ENCODE measurements at places on chromosomes 7 and 10.

DNA sequence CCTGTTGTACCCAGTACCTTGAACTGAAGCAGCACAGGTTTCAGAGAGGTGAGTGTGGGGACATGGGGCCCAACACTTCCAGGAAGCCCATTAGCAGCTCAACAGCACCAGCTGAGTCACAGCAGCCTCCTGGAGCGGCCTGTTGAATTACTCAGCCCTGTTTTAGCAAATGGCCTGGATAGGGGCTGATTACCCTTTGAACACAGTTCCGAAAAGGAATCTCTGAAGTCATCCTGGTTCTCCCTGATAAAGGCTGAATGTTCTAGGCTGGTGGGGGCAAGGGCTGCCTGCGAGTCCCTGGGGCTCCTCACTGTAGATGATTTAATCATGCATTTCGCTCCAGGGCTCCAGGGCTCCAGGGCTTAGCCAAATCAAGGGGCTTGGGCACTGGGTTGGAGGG, 287.5 kb downstream of the GRID1 start:
- DNase-seq, result no peak

GRCh38 chr7:100680576-100681271, 7.2 kb downstream of the GNB2 start:
- DNase-seq, result no peak

GRCh38 chr10:16392531-16393069, 44.2 kb upstream of the PTER start:
- DNase-seq, result no peak

- DNase-seq, result no peak
Measured at GRCh38 chr7:28140979-28141378, 39.6 kb downstream of the JAZF1 start.

- DNase-seq, result no peak
Measured at GRCh38 chr10:6037422-6037821, 24.7 kb downstream of the IL2RA start.

- DNase-seq, result no peak
Measured at GRCh38 chr7:36746347-36746746, 22.1 kb upstream of the AOAH start.

DNA sequence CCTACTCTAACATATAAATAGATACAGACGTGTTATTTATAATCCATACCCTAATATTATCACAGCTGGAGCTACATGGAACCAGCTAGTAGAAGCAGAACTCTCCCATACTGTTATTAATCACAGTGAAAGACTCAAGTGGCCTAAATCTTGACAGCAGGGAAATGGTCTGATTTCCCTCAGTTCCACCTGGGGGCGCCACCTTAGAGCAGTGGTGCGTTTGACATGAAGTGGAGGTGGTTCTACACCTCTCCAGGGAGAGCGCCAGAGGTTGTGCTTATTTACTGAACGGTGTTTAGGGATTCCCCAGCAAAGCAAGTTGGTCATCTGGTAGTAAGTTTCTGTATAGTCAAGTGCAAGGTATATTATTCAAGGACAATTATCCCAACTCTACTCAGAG, 17.6 kb downstream of the DNTT start:
- DNase-seq, result no peak

DNA sequence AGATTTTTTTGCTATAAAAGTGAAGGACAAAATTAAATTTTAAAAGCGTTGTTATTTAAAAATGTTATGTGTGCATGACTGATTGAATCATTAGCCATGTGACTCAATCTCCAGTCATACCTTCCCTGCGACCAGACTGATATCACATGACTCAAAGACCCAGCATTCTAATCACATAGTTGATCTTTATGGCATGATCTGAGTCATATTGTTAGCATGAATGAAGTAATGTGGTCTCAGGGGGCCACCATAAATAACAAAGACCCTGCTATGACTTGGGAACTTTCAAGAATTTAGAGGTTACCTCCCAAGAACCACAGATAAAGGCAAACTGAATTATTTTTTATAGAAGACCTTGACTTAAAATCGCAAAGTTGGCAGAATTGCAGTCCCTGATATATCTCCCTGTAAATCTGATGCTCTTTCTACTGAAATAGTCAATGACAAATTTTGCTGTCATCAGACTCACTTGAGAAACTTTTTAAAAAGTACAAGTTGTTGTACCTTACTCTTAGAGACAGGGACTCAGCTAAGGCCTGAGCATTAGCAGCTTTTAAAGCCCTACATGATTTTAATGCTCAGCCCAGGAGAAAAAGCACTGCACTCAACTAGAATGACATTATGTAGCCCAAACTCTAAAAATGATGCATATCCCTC, 717.3 kb downstream of the XPNPEP1 start:
- DNase-seq, result no peak

- no peak for DNase-seq
Measured at GRCh38 chr10:124477614-124478363, 16.2 kb downstream of the LHPP start.

DNA sequence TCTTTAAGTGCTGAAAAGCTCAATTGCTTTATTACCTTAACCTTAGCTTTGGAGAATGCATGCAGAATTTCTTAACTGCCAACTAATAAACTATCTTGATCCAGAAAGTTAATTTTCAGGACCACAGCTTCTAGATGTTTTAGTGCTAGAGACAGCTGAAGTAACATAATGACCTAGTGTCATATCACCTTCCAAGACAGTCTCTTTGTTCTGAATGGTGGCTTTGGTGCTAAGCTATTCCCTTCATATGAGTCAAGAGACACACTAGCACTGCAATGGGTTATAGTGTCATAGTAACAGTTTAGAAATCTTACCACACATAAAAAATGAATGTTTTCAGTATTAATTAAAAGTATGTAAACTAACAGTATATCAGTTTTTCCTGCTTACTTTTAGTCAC, 115.4 kb upstream of the LRRN3 start:
- DNase-seq, result no peak

DNA sequence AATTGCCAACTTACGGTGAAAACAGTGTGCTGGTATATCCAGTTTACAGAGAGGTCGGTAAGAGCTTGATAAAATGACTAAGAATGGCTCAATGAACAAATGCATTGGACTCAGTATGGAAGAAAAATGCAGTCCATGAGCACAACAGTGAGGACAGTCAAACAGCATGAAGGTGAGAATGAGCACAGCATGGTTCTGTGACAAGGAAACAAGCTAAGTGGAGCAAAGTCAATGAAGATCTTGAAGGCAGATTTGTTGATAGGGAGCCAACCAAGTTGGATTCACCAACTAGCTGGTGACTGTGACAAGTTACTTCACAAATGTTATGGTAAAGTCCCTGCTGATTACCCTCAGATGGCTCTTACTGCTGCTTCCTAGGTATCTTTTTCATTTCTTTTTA, 75.9 kb downstream of the SHOC2 start:
- no peak for DNase-seq

DNA sequence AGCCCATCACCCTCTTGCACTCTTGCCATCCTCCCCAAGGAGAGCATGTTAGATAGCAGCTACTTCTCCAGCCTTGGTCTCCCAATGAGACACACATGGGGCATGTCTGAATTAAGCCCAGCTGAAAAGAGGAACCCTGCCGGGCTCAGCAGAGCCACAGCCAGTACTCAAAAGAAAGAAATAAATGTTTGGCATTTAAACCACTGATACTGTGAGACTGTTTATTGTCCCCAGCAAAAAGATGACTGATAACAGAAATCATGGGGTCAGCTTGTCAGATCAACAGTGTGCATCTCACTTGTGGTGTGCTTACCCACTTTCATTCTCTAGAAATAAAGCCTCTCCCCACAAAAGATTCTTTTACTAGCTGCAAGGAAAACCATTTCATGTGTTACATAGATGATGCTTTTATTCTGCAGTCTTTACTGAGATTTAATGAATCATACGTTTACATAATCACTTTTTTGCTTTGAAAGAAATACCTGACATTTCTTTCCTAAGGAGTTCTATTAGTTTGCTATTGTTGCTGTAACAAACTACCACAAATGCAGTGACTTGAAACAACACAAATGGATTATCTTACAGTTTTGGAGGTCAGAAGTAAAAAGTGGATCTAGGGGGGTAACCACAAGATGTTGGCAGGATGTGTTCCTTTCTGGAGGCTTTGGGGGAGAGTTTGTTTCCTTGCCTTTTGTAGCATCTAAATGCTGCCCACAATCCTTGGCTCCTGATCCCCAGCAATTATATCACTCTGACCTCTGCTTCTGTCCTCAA, 20.9 kb downstream of the ANKRD7 start:
- DNase-seq, result no peak

GRCh38 chr7:94418851-94419250, 24.2 kb downstream of the COL1A2 start:
- no peak for DNase-seq

DNA sequence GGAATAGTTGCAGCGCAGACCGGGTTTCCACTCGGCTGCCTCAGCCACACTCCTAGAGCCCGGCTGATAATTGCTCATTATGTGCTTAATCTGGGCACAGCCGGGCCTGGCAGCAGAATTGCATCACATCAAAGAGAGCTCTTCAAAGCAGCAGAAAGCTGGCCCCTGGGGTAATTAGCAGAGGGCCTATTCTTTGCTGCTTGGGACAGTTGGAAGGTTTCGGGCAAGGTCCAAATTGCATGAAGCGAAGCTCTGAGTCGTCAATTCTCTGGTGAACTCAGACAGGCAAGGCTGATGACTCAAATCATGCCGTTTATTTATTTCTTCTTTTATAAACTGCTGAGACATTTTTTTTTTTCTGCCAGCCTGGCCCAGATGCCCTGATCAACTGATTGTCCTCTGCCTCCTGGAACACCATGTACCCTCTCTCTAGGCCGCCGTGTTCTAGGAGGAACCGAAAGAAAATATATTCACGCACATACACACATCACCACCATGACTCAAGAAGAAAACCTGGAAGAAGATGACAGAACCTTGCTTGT, 242.2 kb downstream of the RAB11FIP2 start:
- no peak for DNase-seq

- DNase-seq, result no peak
Measured at GRCh38 chr10:58293989-58294388, 25.0 kb downstream of the CISD1 start.

- no peak for DNase-seq
Measured at GRCh38 chr10:49278497-49278981, 20.4 kb upstream of the C10orf71 start.

DNA sequence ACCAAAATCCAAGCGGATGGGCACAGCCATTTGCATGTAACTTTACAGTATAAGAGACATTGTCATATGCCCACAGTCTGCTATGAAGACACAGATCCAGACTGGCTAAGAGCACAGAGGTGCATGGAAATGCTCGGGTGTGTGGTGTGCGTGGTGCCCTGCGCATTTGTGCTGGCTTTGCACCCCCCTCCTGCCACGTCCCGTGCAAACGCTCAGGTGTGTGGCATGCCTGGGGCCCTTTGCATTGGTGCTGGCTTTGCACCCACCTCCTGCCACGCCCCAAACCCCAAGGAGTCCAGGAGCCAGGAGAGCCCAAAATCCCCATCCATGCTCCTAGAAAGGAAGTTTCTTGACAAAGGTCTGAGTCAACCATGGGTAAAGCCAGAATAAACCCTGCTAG, 306.2 kb downstream of the PTPRN2 start:
- DNase-seq, result no peak

- DNase-seq, result no peak
Measured at GRCh38 chr7:111380945-111381344, 181.3 kb downstream of the IMMP2L start.

DNA sequence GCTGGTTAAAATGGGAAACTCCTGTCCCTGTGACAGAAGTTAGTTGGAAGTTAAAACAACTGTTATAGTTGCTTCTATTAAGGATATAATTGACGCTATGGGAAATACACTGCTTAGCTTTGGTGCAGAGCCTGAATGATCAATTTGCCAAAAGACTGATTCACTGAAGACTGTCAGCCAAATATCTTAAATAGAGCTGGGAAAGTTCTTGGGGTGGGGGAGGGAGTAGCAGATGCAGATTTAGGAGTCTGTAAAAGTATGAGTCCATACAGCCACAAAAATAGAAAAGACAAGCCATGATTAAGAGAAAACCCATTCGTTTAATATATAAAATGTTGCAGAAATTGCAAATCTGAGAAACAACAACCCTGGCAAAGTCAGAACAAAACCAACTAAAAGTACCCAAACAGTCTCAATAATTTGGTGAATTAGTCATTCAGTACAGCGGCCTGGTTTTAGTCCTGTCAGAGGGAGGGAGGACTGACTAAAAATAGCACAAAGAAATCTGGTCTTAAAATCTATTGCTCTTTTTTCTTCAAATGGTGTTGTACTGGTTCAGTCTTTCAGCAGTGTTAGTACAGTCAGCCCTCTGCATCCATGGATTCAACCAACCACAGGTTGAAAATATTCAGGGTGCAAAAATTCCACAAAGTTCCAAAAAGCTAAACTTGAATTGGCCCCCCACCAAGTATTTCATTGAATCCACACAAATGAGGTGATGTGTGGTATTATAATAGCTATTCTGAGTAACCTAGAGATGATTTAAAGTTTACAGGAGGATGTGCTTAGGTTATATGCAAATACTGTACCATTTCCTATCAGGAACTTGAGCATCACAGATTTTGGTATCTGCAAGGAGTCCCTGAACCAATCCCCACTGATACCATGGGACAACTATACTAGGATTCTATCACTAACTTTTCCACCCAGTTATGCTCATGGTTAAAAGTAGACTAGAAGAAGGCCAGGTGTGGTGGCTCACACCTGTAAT, 30.0 kb downstream of the STK17A start:
- no peak for DNase-seq

- DNase-seq, result no peak
Measured at GRCh38 chr10:78821052-78821451, 247.7 kb upstream of the ZMIZ1 start.

DNA sequence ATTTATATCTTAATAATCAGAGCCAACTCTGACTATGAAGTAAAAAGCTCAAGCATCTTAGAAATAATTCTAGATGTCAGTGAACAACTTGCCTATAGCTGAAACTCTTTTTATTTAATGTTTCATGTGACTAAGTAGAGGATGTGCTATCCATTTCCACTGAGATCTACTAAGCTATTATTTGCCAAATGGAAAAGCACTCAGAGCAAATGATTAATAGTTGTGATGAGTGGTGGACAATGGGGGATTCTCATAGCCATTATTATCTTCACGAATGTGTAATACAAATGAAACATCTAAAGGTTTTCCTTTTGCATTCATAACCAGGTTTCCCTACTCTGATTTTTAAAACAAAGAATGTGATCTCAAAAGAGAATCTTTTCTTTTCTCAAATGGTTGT, 126.6 kb upstream of the GNAI1 start:
- DNase-seq, result no peak

DNA sequence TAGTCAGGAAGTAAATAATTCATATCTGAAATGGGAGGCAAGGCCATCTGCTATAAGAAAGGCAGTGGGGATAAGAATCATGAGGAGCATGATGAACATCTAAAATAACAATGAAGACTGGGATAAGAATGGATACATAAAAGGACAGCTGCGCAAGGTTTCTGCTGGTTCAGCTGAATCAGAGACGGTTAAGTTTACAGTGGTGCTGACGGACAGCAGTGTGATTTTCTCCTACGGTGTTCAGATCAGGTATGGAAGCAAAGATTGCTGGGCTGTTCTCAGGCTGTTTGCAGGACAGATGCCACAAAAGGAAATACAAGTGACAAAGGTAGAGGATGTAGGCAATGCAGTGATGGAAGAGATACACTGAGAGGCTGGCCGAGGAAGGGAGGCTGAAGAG, 8.4 kb downstream of the CYCS start:
- DNase-seq, result no peak

All from omental fat pad (tissue), 4 donors.